Kasumi-1 (cell line): ENCODE measurements at places on chromosomes 11 and 22.

DNA sequence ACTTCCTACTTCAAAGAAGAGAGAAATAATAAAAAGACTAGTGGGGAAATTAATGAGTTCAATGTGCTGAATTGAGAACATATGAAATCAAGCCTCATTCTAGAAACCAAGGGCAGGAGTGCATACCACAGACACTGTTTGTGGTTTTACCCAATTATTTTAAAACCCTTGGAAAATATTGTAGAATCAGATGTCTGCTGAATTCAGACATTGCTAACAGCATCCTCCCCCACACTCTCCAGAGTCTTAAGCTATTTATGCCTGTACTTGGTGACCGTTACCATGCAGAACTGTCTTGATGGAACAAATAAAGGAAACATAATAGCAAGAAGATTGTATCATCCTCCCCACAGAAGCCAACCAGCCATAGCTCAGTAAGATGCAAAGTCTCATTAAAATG is 850.1 kb downstream of the NTM start:
- DNase-seq = no peak

- DNase-seq = no peak
Observed at GRCh38 chr11:17897495-17897894, 115.4 kb downstream of the SERGEF start.

DNA sequence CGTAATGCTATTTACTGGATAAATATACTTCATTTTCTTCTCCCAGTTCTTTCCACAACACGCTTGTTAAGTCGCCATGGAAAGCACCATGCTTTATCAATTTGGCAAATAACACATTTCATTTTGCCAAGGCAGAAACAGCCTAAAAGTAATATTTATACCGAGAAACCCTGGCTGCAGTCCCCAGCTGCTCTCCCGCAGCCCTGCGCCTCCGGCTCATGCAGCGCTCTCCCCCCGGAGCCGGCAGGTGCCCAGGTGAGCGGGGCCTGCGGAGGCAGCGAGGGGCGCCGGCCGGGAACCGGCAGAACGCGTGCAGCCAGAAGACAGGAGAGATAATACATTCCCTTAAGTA is 681 bp upstream of the ARHGEF12 start:
- peak; percentile 53 for DNase-seq

- no peak for DNase-seq
Observed at GRCh38 chr11:38562562-38562961, 1964.5 kb upstream of the RAG2 start.

- no peak for DNase-seq
Observed at GRCh38 chr11:34466802-34467488, 28.2 kb downstream of the CAT start.

DNA sequence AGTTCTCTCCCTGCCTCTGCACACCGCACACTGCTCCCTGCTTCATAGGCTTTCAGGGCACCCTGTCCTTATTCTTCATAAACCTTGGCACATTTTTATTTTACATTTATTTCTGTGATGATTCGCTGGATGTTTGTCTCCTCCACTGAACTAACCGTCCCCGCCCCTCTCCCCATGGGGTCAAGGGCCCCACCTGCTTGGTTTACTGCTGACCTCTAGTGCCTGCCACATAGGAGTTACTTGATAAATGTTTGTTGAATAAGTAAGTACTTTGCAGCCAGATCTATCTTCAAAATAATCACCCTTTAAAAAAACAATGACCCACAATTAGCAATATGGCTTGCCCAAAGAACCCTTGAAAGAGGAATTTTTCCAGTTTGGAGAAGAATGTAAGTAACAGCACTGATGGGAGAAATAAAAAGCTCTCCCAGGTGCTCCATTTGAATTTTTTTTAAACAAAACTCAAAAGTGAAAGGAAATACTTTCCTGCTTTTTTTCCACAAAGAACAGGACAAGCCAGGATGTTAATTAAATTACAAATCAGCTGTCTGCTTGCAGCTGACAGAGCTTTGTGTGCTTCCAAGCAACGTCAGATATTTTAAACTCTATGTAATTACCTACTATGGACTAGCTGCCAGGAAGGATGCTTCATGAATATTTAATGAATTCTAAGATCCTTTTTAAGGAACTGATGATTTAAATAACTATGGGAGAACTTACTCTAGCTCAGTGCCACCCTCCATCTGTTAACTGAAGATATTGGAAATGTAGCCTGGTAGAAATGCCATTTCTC is 1083.6 kb downstream of the DLG2 start:
- DNase-seq = no peak

- no peak for DNase-seq
Observed at GRCh38 chr22:50084080-50084477, 1.1 kb downstream of the MLC1 start.

- DNase-seq = no peak
Observed at GRCh38 chr11:64261556-64262080, 10.3 kb downstream of the PLCB3 start.

DNA sequence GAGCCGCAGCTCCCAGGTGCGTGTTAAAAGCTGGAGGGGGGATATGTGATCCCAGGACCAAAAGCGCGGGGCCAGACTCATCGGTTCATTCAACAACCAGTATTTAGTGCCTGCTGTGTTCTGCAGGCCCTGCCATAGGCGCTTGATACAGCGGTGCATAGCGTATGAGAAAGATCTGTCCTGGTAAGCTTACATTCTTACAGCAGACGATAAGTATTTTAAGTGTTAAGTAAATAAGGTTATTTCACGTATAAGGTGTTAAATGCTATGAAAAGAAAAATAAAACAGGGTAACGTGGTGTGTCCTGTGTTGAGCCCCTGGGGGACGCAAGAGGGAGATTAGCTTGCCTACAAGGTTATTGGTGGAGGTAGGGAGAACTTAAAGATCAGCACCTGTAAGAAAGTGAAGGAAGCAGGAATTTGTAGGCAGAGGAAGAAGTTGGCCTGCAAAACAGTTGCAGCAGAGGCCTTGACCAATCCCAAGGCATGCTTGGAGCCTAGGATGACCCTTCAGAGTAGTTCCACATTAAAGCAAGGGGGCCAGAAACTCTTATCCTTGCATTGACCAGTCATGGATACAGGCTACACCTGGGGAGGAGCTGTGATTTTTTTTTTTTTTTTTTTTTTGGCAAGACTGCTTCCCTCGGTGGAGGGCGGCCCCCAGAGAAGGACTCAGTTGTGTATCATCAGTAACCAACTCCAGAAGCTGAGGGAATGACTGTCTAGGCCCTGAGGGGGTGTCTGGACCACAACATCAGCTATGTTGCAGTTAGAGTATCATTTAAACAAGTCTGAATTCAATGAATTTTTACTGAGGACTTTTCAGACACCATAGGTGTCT is 487 bp upstream of the LIPT2 start:
- DNase-seq = peak; percentile 34

DNA sequence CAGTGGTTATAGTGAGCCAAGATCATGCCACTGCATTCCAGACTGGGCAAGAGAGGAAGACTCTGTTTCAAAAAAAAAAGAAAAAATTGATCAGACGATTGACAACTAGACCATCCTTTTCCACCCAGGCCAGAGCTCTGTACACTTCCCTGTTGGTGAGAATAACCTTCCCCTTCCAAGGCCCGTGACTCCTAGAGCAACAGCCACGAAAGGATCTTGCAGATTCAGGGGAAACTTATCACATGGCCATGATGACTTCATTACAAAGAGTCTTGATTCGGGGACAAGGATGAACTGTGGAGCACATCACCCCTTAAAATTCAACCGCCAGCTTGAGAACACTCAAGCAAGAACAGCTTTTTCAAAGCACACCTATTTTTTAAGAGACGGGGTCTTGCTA is 10.3 kb downstream of the CD5 start:
- no peak for DNase-seq

GRCh38 chr11:75203641-75204011 is 36.9 kb upstream of the TPBGL start:
- DNase-seq = no peak

GRCh38 chr22:39349506-39349966 is 255 bp upstream of the SYNGR1 start:
- DNase-seq = peak; percentile 49

DNA sequence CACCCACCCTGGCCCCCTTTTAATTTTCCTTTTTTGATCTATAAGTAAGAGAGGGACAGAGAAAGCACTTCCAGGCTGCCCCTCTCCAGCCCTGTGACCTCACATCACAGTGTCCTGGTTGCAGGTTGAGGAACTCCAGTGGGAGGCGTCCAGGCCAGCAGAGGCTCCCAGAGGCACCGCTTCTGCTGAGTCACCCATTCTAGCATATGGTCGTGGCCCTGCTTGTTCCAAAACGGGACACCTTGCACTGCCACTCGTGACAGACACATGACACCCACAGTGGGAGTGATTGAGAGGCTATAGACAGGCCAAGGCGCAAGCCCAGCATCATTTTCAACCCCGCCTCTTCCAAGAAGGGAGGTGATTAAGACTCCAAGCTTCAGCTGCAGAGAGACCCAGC is 16.0 kb upstream of the TMPRSS4 start:
- DNase-seq = no peak

- peak; percentile 38 for DNase-seq
Observed at GRCh38 chr22:28674121-28674563, 5.5 kb downstream of the TTC28 start.

DNA sequence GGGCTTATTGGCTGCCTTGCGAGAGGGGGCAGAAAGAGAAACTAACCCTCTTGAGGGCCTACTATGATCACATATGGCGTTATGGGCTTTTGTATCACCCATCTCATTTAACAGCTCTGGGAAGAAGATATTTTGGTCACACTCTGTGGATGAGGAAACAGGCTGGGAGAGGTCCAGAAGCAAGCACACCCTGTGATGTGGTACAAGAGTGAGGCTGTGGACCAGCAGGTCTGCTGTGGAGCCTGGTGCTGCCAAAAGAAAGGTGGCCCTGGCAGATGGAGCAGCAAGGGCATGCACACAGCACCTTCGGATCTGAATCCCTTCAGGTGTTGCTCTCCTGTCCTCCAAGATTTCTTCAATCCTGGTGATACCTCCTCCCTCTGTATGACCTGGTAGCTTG is 64.1 kb downstream of the KCNC1 start:
- DNase-seq = no peak

GRCh38 chr22:47174671-47175112 is 412.2 kb downstream of the TBC1D22A start:
- DNase-seq = no peak

GRCh38 chr11:128482512-128483191 is 104.7 kb downstream of the ETS1 start:
- DNase-seq = no peak

DNA sequence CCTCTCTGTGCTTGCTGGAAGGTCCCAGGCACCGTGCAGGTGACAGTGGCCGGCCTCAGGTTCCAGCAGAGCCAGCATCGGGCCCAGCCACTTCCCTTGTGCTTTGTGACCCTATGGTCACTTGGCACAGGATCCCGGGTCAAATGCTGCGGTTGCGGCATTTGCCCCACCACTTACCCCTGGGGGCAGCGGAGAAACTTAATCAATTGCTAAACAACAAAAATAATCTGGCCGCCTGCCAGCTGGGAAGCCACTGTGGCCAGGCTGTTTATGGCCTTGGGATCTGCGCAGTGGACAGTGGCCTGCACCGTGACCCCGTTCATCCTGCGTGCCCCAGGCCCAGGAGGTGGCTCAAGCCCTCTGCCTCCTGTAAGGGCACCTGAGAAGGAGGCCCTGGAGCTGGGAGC is 65.0 kb downstream of the LRP5 start:
- no peak for DNase-seq

- DNase-seq = no peak
Observed at GRCh38 chr11:99366546-99366945, 345.8 kb downstream of the CNTN5 start.

DNA sequence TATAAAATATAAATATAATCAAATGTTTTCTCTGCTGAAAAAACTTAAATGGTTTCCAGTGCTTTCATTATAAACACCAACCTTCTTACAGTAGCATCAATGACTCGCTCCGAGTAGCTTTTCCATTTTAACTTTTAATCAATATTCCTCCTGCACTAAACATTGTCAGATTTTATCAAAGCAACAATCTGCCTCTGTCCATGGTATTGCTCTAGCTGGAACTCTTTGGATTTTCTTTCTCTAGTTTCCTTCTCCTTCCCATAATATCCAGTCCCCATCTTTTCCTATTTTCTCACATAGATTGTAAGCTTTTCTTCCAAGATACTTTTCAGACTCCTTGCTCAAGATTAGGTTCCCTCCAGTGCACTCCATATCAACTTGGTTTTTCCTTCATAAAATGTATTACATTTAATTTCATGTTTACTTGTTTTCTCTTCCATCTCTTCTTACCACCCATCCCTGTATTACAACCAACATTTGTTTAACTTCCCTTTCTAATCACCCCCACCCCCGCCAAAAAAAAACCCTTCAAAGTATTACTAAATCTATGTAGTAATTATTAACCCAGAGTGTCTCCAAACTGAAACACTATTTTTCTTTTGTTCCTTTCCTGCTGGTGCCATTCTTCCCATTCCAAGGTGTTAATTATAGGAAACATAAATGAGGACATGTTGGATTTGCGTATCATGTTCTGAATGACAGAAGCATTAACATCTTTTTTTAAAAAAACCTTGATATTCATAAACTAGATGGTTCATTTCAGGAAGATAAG is 716.5 kb downstream of the NELL1 start:
- DNase-seq = no peak

- no peak for DNase-seq
Observed at GRCh38 chr11:59417023-59417422, 9.2 kb downstream of the OR5A2 start.

- DNase-seq = no peak
Observed at GRCh38 chr11:2306877-2307500, 5.2 kb downstream of the TSPAN32 start.

DNA sequence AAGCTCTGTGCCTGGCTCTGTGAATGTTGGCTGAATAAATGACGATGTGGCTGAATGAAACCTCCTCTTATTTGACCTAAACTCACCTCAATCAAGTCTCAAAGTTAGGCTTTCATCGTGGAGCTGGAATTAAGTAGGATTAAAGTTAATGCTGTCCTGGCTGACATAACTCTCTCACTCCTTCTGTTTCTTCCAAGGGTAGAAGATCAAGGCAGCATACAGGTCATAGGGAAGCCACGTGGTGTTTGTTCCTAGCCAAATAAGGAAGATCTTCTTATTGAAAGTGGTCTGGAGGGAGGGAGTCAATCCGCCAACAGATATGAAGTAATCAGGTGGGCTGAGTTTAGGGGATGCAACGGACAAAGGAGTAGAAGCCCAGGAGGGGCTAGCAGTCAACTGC is 59.5 kb downstream of the TRIM29 start:
- no peak for DNase-seq

GRCh38 chr11:76369406-76369805 is 11.5 kb downstream of the THAP12 start:
- no peak for DNase-seq
